NCI-H748 treated with DMSO at 0.1 percent for 48 hours (cell line): ENCODE measurements at places on chromosomes 7 and 10.

DNA sequence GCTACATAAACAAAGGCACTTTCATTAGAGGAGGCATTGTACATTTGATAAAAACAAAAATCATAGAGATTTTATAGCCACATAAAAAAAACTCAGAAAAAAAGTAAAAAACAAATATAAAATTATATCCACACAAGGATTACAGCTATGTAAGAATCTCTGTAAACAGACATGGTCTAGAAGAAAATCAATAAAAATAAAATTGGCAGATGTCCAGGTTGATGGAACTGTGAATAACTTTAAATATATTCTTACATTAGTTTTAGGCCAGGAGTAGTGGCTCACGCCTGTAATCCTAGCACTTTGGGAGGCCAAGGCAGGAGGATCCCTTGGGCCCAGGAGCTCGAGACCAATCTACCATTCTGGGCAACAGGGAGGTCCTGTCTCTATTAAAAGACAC lies 19.2 kb downstream of the SLC35B4 start:
- DNase-seq = no peak

DNA sequence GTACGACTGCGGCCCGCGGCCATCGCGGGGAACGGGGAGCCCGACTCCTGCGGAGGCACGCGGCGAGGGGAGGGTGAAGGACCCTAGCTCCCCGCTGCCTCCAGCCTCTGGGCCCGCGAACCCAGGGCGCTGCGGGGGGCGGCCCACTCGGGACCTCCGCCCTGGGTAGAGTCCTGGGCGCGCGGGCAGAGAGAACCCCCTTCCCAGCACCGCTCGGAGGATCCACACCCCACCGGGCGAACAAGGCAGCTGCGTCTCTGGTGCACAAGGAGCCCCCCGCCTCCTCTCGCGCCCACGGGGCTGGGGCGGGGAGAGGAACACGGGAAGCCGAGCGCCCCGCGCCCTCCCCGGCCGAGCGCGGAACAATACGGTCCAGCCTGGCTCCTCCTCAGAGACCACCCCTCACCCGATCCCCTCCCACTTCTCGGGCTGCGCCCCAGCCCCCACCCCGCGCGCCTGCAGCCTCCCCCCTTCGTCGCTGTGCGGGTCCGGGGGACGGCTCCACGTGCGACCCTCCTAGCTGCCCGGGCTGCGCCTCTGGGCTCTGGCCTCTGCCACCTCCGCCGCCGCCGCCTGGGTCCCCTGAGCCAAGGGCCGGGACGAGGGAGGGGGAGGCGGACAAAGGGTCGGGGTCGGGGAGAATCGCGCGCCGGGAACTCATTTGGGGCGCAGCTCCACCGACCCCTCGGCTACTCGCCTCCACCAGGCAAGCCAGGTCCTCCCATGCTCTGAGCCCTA lies at the start of gene WDR86:
Gene WDR86, minus strand, starts transcription at position 372 of the 738 bp plus-strand sequence. CDS start 449 bp downstream, outside the sequence.
- no peak for DNase-seq

DNA sequence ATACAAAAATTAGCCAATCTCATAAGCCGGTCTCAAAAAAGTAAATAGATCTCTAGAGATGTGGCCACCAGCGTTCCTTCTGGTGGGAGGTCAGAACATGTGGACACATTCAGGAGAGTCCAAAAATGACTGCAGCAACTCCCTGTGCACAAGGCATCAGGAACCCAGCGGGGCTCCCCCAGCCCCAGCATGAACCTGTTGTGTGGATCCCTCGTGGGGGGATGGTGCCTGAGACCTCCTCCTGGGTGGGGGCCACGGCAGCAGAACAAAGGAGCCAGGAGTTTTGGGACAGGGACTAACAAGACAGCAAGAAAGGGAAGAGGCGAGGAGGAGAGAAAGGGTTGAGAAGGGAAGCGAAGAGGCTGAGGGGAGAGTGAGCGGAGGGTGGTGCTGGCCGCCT lies 121.8 kb downstream of the WDR37 start:
- DNase-seq = no peak

DNA sequence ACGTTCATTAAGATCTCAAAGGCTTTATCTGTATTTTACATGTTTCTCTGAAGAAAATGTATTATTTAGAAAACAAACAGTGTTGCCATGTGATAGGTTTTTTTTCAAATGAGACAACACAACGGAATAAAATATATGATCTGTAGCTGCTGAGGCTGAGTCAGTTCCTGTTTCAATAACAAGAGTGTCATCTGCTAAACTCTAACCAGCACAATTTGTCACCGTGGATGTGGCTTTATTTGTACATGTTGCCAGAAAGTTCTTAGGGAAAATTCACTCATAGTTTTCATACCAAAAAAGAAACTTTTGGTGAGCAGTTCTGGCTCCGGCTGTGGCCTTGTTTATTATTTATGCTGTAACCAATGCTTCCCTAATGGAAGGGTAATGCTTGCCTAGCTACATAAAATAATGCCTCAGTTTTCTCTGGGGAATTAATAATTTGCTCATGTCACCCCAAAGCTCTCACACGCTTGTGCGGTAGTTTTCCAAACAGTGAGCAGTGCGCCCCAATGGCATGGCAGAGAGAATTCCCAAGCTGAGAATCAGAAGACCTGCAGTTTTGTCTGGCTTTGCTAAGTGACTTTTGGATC lies 20.3 kb upstream of the KLF6 start:
- DNase-seq = peak; percentile 10

DNA sequence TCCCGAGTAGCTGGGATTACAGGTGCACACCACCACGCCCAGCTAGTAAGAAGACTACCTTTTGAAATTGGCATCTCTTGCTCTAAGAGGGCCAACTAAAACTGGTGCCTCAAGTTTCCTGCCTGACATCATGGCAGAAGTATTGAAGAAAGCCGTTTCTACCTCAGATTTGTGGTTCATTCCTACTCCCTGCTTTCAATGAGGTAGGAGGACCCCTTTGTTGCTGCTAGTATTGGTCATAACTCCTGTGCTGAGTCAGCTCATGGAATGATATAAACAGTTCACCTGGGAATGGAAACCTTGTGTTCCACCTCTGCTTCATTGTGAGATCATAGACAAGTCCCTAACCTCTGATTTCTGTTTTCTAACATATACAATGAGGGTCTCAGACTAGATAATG lies 82.8 kb downstream of the CDK6 start:
- DNase-seq = no peak

DNA sequence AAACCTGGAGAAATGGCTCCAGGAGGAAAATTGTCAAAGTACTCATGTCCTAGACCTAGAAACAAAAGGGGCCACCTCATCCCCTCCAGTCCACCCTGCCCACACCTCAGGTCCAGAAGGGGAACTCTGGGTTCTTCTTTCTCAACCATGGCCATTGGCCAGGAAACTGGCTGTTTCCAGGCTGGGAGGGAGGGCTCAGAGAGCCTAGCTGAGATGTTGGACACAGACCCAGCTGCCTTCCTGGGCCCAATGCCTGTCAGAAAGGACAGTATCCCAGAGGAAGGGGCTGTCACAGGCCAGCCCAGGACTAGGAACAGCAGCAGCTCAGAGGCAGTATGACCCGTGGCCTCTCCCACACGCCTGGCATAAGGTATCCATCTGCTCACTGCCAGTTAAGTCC lies 9.6 kb downstream of the GRID1 start:
- no peak for DNase-seq

- no peak for DNase-seq
These were observed 30.4 kb downstream of the PYROXD2 start for GRCh38 chr10:98384531-98385133.

DNA sequence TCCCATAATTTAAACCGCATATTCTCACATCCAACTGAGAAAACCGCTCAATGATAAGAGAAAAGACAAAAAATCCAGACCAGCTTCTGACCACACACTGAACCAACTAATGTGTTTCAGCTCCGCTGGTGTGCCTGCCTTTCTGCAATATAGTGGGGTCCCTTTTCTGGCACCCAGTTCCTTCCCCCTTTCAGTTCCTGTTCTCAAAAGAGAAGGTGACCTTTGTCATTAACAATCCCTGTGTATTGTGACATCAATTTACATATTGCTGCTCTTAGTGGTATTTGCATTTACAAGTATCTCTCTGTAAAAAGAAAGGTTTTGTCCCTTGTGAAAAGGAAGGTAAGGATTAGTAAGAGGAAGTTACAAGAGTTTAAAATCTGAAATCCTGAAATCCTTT lies 1.4 kb downstream of the PPP1R17 start:
- DNase-seq = no peak

GRCh38 chr7:128215281-128215680 lies 25.8 kb upstream of the LEP start:
- DNase-seq = no peak

GRCh38 chr7:44176486-44176885 lies 12.8 kb downstream of the GCK start:
- DNase-seq = no peak

DNA sequence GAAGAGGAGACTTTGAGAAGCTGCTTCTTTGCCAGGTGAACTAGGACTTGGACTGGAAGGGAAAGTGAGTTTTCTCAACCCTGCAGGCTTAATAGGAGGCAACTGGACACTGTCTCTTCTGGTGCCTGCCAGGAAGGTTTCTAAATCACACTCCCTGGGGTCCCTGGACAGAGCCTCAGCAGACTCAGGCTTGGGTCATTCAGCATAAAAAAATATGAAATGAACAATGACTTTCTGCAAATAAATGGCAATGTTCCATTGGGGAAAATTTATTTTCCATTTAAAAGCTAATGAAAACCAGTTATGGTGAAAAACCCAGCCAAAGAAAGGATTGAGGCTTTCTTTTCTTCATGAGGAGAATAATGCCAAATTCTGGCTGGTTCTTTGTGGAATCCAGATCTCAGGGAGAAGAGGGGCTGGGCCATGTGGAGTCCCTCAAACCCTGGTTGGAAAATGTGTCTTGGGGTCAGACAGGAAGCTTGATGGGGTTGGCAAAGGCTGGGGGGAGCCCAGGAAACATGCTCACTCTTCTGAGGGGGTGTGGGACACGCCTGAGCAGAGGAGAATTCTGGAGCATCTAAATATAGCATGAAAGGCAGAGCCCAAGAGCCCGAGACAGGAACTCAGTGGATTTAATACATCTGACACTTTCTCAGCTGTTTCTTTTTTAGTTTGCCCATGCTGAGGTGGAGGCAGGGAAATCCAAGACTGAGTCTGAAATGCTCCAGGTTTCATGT lies 65.2 kb upstream of the EMX2 start:
- no peak for DNase-seq

- no peak for DNase-seq
These were observed 29.0 kb upstream of the ATXN7L1 start for GRCh38 chr7:105905209-105905909.

DNA sequence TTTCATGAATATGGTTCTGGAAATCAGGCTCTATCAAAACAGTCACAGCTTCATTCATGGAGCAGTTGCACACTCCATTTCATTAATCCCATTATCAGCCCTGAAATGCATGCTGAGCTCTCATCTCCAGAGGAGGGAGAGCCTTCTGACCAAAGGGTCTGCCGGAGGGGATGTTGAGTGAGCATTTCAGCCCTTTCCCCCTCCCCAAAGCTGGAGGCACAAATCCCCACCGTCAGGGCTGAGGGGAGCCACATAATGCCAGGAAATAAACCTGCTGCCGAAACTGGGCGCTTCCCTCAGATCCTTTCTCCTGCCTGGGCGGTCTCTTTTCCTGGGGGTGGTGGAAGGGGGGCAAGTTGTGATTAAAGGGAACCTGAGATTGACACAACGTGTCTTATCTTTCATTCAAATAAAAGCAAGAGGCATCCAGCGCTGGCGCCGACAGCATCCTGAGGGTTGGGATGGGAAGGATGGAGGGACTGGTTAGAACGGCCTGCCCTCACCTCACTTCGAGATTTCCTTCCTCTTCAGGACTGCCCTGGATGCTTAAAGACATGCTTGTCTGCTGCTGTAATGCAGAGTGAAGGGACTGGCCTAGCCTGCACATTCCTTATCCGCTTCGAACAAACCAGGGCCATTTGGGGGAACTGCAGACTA lies 71.6 kb downstream of the TLL2 start:
- DNase-seq = no peak

DNA sequence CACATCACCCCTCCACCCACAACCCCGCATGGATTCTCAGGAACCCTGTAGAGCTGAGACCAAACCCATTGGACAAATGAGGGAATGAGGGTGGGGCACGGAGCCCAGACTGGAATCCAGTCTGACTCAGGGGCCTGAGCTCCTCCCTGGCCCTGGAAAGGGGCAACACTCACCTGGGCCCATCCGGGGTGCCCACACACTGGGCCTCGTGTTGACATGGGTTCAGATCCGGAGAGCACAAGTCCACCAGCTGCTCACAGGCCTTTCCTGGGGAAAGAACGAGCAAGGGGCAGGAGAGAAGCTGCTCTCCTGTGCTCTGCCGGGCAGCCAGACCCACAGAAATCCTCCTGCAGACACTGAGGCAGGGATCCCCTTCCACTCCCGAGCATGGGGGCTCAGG lies 172.2 kb downstream of the SLIT1 start:
- no peak for DNase-seq
